Activated gamma-delta T cell treated with Interleukin-2 at 50 U/mL for 16 hours (primary cell): ENCODE measurements at places on chromosomes 11 and 22.

GRCh38 chr11:120441592-120441991 lies 70.0 kb upstream of the GRIK4 start:
- DNase-seq = no peak

GRCh38 chr22:49370627-49371301 lies 456.9 kb downstream of the BRD1 start:
- DNase-seq = no peak

- no peak for DNase-seq
Measured at GRCh38 chr22:32877196-32877595, 75.7 kb downstream of the TIMP3 start.

GRCh38 chr11:12149672-12150225 lies 39.4 kb downstream of the MICAL2 start:
- DNase-seq = no peak

DNA sequence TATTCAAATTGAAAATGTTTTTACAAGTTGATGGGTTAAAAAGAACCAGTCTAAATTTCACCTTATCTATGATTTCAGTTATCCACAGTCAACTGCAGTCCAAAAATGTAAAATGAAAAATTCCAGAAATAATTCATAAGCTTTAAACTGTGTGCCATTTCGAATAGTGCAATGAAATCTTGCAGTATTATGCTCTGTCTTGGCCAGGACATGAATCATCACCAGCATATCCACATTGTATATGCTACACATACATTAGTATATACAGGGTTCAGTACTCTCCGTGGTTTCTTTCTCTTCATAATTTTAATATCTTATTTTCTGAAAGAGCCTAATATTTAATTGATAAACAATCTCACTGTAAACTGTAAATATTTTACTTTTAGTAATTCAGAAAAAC lies 45.9 kb downstream of the ARHGAP32 start:
- DNase-seq = no peak

DNA sequence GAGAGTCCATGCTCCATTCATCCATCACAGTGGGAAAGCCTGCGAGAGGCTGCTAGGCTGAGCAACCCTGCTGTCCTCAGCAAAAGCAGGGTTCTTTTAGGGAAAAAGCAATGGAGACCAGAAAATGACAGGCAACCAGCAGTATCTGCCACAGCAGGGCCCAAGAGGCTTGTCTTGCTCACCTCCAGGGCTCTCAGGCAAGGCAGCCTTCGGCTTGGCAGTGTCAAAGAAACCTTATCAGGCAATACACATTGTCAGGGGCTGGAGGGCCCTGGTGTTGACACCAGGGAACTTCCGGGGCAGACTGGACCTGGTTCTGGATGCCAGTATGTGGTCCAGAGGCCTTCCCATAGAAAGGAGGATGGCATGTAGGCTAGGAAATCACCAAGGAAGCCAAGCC lies 10.2 kb upstream of the TLCD5 start:
- no peak for DNase-seq

- DNase-seq = no peak
Measured at GRCh38 chr11:125569915-125570621, 791 bp downstream of the EI24 start.

- no peak for DNase-seq
Measured at GRCh38 chr22:23509571-23510302, 70.4 kb downstream of the IGLL1 start.
